ENCODE measurements at places on chromosomes 11 and 22.

GRCh38 chr22:37032535-37033460 lies 13.3 kb downstream of the MPST start:
- DNase-seq, result peak; percentile 86

- no peak for DNase-seq
Observed at GRCh38 chr22:46001426-46002106, 24.6 kb upstream of the WNT7B start.

GRCh38 chr22:38870312-38870741 lies 1.7 kb downstream of the CBX6 start:
- DNase-seq, result peak; percentile 78

GRCh38 chr22:49929994-49930575 lies 11.7 kb downstream of the CRELD2 start:
- DNase-seq, result no peak

- DNase-seq, result no peak
Observed at GRCh38 chr11:75589051-75589450, 27.0 kb downstream of the SERPINH1 start.

DNA sequence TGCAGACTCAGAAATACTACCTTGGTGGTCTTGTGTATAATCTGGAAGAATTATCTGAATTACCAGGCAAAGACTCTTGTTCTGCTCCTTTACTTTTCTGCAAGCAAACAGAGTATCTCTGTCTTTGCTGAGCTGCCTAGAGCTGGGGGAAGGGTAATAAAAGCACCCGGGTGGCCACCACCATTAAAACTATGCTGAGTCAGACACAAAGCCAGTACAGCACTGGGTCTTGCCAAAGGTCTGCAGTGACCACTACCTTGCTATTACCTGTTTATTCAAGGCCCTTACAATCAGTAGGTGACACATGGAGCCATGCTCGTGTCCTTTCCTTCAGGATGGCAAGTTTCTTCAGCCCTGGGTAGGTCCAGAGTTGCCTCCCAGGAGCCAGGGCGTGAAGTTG lies 420.6 kb upstream of the CNTN5 start:
- no peak for DNase-seq

- no peak for DNase-seq
Observed at GRCh38 chr11:75387736-75388294, 11.5 kb upstream of the RPS3 start.

GRCh38 chr11:69644962-69645675 lies 4.2 kb downstream of the CCND1 start:
- DNase-seq, result no peak

DNA sequence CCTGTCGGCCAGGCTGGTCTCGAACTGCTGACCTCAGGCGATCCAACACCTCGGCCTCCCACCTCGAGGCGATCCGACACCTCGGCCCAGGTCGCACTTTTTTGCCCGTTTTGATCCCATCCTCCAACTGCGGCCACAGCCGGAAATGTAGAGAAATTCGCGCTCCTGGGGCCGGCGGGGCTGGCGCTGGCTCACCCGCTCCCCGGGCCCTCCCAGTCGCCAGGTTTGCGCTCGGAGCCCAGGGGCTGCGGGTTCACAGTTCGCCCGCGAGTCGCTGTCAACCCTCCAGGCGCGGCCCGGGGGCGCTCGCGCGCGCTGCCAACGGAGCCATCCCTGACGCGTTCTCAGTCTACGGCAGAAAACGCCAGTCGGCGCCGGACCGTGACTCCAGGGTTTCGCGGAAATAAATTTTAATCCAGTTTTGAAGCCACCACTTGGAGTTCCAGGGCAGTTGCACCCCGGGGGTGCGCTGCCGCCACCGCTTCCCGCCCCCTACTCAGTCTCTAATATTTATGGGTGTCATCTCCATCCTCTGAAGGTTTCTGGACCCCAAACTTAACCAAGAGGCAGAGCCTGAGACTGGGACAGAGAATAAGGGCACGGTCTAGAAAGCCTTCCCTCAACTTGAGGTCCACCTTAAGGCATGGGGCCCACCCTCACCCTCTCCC lies 1.5 kb upstream of the KLHDC7B start:
- peak; percentile 55 for DNase-seq

DNA sequence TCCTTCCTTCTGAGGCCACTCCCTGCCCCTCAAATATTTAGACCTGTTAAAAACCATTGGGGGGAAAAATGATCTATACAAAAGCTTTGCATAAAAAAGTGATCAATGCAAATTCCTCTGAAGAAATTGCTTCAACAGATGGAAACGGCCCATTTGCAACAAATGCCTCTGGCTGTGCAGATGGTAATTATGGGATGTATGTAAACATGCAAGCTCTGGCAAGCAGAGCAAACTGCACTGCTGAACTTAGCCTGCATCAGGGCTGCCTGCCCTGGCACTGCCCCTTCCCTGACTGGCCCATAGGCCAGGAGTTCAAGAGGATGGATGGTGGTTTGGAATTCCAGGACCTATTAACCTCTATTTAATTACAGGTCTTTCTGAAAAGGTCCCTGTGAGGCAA lies 388.7 kb downstream of the MIAT start:
- DNase-seq, result no peak

DNA sequence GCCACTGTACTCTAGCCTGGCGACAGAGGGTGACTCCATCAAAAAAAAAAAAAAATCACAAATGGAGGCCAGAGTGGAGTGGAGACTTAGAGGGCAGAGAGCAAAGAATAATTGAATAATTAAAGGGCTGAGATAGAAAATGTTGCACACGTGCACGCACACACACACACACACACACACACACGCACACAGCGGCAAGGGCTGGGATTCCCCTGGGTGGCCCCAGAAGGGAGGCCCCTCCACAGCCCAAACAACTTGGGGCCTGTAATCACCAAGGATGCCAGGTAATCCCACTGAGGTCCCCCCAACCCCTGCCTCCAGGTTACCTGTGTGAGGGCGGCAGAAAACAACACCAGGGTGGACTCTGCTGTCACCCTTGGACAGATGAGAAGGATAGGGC lies 12.0 kb upstream of the DGKZ start:
- DNase-seq, result no peak

DNA sequence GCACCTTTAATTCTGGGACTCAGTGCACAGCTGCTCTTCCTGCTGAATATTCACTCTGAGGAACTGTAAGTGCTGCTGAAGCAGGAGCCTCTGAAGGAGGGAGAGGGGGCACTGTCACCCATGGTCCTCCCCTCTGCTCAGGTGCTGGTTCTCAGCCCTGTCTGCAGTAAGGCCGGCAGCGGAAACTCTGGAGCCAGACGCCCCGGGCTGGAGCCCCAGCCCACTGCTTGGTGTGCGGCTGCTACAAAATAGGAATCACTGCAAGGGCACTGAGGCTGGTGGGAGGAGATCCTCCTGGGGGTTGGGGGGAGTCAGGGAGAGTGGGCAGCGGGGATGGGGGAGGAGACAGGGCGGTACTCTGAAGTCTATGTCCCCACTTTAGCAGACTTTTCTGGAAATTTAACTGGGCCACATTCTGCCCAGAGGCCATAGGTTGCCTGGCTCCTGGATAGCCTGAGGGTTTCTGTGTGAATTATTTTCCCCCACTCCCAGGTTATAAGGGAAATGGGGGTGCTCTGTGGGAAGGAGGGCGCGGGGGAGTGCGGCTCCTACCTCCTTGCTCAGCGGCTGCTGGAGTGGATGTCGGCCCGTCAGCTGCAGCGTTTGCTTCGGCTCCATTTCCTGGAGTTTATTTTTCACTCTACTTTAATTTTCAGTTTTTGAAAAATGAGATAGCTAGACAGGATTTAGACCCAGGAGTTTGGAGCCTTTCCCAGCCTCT lies 33.6 kb downstream of the TBC1D22A start:
- DNase-seq, result no peak

GRCh38 chr11:124174001-124174583 lies 9.1 kb upstream of the OR10D3 start:
- DNase-seq, result peak; percentile 42

- no peak for DNase-seq
Observed at GRCh38 chr11:95486979-95487378, 256.0 kb upstream of the SESN3 start.

- DNase-seq, result no peak
Observed at GRCh38 chr11:125072218-125072960, 9.3 kb downstream of the SLC37A2 start.

DNA sequence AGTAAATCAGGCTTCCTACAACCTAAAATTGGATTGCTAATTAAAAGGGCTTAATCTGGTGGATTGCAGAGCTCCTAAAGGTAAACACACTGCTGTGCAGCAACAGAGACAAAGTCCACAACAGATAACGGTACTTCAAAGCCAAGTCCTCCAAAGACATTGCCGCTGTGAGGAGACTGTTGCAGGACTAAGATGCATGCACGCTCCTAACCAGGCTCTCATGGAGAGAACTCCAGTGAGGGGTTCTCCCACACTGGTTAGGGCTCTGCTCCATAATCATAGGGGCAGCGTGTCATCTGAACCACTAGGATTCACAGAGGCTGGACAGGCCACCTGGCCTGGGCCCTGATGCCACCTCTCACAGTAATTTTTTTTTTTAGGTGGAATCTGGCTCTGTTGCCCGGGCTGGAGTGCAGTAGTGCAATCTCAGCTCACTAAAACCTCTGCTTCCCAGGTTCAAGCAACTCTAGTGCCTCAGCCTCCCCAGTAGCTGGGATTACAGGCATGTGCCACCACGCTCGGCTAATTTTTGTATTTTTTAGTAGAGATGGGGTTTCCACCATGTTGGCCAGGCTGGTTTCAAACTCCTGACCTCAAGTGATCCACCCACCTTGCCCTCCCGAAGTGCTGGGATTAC lies 56.9 kb upstream of the ARFGAP3 start:
- no peak for DNase-seq

- DNase-seq, result peak; percentile 60
Observed at GRCh38 chr11:96199563-96200025, 143.4 kb downstream of the MAML2 start.

- DNase-seq, result no peak
Observed at GRCh38 chr11:77497368-77497767, 23.5 kb upstream of the PAK1 start.

DNA sequence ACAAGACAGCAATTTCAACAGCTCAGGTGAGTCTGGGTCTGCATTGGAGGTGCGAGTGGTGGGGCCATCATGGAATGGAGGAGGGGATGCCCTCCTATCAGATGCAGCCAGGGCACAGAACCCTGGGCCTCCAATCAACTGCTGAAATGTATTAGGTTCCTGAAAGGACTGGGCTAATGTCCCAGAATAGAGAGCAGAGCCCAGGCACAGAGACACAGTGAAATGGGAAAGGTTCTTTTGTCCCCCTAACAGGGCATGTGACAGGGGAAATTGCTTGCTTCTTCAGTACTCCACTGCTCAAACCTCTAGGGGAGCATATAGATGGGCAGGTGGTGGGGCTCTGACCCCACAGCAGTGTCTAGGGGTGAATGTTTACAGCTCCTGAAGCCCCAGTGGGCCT lies 87.3 kb upstream of the CLPB start:
- no peak for DNase-seq

DNA sequence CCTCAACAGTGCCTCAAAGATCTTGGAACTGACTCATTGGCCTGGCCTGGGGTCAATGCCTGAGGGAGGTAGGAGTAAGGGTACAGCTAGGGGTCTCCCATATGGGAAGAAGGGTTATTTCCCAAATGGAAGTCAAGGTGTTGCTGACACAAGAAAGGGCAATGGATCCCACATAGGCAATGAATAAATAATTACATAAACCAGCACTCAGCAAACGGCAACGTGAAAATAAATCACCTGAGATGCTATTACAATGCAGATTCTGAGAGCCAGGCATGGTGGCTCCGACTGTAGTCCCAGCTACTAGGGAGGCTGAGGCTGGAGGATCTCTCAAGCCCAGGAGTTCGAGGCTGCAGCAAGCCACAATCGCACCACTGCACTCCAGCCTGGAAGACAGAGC lies 36.5 kb upstream of the SLC35C1 start:
- DNase-seq, result no peak

GRCh38 chr11:114027926-114028325 lies 31.6 kb upstream of the ZBTB16 start:
- DNase-seq, result no peak

DNA sequence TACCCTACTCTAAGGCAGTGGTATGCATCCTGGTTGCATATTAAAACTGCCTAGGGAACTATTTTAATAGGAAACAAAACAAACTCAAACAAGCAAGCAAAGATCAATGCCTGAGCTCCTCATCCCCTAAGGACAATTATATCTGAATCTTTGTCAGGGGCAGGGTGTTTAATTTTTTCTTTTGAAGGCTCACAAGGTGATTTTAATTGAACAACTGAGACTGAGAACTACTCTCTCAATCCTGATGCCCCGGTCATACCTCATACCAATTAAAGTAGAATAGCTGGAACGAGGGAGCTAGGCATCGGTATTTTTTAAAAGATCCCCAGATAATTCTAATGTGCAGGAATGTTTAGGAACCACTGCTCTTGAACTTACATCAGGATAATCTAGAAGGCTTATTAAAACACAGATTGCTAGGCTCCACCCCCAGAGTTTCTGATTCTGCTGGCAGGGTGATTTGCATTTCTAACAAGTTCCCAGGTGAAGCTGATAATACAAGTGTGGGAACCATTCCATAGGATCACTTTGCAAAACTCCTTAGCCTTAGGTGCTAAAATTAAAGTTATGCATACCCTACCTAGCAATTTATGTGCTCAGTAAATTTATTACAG lies 416.5 kb downstream of the GUCY1A2 start:
- DNase-seq, result no peak

GRCh38 chr11:10528121-10528520 lies 12.9 kb downstream of the RNF141 start:
- peak; percentile 29 for DNase-seq

GRCh38 chr22:20203552-20204201 lies 52.8 kb upstream of the CCDC188 start:
- peak; percentile 9 for DNase-seq

GRCh38 chr11:92227959-92228935 lies 3.6 kb downstream of the FAT3 start:
- DNase-seq, result peak; percentile 45

- DNase-seq, result no peak
Observed at GRCh38 chr22:48052621-48052890, 1290.1 kb downstream of the TBC1D22A start.

DNA sequence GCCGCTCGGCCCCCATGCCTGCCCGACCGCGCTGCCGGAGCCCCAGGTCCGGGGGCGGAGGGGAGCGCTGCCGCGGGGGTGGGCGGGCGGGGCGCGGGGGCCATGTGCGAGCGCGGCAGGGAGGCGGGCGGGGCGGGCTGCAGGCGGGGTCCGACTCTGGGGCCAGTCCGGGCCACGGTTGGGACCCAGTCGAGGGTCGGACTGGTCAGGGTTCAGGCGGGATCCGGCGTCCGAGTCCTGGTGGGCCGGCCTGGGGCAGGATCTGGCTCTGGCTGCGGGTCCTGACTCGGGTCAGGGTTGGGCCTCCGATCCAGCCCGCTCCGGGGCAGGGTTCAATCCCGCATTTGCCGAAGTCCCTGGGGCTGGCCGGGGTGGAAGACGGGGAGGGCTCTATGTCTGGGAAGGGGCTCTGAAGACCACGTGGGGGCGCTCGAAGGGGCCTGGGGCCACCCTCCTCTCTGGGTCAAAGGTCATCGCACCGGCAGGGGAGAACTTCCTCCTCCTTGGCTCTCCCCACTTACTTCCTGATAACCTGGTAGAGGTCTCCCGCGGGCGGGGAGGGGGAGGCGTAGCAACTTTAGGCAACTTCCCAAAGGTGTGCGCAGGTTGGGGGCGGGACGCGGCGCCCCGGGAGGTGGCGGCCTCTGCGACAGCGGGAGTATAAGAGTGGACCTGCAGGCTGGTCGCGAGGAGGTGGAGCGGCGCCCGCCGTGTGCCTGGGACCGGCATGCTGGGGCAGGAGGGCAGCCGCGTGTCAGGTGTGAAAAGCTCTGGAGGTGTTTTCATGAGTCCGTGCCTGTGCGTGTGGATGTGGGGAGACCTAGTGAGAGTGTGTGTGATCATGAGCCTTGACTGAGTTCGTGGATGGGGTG lies 603 bp downstream of the ESRRA start:
- DNase-seq, result peak; percentile 21

- DNase-seq, result peak; percentile 53
Observed at GRCh38 chr11:28727254-28727653, 619.1 kb downstream of the METTL15 start.

GRCh38 chr11:71311176-71311925 lies 59.0 kb upstream of the SHANK2 start:
- no peak for DNase-seq
